AG10803 (cell line): ENCODE measurements at places on chromosomes 2 and 18.
A peak's percentile ranks its signal among the peaks of the same experiment; 100 is the strongest.

GRCh38 chr2:48530033-48530811, at the start of gene STON1:
Gene STON1 (plus strand): TSS chr2:48530154. CDS start chr2:48580634, 50,480 bp downstream.
- DNase-seq: peak; percentile 47

DNA sequence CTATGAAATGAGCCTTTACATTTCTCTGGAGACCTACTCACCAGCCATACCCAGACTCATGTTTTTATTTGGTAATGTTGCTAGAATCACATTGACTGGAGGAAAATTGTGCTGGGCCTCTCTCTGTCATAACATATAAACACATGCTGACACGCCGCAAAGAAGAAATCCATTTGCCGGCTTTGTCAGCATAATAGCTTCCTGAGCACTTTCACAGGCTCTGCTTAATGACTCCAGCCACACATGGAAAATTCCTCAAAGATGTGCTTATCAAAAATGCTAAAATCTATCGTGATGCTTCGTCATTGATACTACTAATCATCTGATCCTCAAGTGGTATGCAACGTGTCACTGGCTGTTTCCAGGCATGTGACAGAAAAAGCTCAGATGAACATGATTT, 63.1 kb downstream of the RND3 start:
- no peak for DNase-seq

GRCh38 chr2:231037731-231038482, 584 bp downstream of the C2orf72 start:
- DNase-seq: no peak

GRCh38 chr18:48324651-48325050, 84.5 kb downstream of the ZBTB7C start:
- DNase-seq: no peak

GRCh38 chr2:180456801-180457200, 449.7 kb upstream of the CWC22 start:
- DNase-seq: no peak

GRCh38 chr2:88230911-88231310, 60.8 kb downstream of the THNSL2 start:
- no peak for DNase-seq

DNA sequence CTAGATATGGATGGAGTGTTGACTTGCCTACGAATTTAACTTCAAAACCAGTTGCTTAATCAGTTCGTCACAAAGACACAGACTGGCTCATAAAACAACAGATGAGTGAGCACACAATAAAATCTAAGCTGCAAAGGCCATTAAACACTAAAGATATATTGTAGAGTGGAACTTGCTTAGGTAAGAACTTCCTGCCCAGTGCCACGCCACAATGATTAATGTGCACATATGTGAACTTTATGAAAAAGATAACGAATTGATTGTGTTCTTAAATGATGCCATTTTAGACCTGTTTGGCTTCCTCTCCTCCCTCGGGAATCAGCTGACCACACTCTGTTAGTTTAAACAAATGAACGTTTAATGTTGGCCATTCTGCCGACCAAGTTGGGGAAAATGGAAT, 2031.3 kb upstream of the CELF4 start:
- DNase-seq: no peak

GRCh38 chr18:57084331-57085271, 62.3 kb upstream of the BOD1L2 start:
- DNase-seq: no peak

- DNase-seq: no peak
These were observed 57.8 kb upstream of the HAAO start for GRCh38 chr2:42850016-42850805.

DNA sequence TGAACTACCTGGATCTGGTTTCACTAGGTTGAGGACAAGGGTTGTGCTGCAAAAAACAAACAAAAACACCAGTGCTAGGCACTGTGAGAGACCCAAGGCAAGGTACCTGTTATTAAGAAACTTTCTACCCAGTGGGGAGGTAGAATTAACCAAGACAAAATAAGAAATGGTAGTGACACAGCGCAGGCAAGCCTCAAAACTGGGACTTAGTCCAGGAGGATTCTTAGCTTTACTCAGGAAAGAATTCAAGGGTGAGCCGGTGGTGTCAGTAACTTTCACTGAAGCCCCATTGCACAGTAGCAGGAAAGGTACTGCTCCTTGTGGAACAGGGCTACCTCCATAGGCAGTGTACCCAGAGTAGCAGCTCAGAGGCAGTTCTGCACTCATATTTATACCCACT, 131.6 kb downstream of the SCG2 start:
- no peak for DNase-seq

GRCh38 chr2:174591740-174592139, 5.9 kb downstream of the WIPF1 start:
- no peak for DNase-seq

DNA sequence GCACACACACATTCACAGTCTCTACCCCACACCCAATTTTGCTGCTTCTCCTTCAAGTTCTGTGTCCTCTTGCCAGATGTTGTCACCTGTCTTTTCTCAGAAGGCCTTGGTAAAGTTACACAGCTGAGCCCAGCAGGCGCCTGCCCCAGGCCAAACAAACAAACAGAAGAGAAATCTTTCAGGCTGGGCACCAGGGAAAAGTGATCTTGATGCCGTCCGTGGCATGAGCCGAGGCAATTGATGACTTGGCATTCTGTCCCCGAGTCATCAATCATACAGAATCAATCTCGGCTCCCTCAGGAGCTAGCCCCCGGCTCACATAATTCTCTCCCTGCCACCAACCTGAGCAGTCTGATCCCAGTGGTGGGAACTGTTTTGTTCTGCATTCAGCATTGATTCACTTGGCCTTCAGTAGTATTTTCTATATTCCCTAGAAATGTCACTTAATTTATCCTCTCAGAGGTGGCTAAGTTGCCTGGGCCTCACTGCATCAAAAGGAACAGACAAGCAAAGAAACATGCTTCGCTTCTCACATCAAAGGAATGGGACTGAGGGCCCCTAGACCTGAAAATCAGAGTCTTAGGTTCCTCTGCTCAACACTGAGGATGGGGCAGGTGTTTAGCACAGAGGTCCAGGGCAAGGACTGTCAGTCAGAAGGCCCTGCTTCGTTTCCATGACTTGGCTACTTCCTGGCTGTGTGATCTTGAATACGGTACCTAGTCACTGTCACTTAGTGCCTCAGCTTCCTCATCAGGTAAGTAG, 278.8 kb upstream of the CELF4 start:
- no peak for DNase-seq

GRCh38 chr2:172927641-172928357, 147.8 kb upstream of the MAP3K20 start:
- DNase-seq: peak; percentile 65

GRCh38 chr2:233994151-233994550, 56.4 kb upstream of the SPP2 start:
- DNase-seq: no peak

DNA sequence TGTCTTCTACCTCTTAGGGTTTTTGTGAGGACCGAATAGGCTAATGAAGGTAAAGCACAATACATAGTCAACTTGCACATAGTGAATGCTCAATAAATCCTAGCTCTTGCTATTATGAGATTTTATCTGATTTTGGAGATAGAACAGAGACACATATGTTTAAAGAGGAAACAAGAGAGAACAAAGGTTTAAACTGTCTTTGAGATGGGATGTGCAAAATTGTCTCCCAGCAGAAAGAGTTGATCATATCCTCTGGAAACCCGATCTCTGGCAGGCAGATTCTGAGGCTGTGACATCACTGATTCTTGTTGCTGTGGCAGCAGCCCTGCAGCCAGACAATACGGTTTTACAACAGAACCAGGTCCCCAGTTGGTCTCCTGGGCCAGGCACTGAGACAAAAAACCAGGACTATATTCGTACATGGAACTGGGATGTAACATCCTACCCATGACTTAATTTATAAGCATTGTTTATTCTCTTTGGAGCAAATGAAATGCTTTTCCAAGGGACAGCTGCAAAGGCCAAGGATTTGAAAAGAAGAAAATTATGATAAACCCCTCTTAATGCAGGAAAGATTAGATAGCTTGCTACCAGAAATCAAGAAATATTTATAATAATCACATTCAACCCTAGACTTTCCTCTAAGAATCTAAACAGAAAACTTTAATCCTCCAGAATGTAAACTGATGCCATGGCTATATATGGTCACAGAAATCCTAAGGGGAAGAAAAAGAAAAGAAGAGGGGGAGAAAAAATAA, 80.2 kb downstream of the SLC8A1 start:
- DNase-seq: peak; percentile 87

DNA sequence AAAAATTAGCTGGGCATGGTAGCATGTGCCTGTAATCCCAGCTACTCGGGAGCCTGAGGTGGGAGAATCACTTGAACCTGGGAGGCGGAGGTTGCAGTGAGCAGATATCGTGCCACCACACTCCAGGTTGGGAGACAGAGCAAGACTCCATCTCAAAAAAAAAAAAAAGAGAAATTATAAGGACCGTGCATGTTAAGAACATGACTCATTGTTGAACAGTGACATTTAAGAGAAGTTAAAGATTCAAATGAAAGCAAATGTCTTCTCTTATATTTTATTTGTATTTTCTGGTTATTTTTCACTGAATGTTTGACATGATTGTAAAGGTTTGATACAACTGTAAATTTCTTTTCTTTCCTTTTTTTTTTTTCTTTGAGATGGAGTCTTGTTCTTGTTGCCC, 69.6 kb downstream of the APLF start:
- DNase-seq: no peak

GRCh38 chr2:158663796-158664195, 131.3 kb upstream of the DAPL1 start:
- DNase-seq: no peak

GRCh38 chr18:3245853-3246634, 1.6 kb upstream of the MYL12A start:
- peak; percentile 86 for DNase-seq

- peak; percentile 83 for DNase-seq
These were observed 59.5 kb downstream of the PUM2 start for GRCh38 chr2:20291106-20291564.

- DNase-seq: no peak
These were observed 34.1 kb upstream of the ANKRD62 start for GRCh38 chr18:12059334-12060181.

GRCh38 chr2:152434395-152435182, 99.6 kb downstream of the FMNL2 start:
- DNase-seq: no peak

DNA sequence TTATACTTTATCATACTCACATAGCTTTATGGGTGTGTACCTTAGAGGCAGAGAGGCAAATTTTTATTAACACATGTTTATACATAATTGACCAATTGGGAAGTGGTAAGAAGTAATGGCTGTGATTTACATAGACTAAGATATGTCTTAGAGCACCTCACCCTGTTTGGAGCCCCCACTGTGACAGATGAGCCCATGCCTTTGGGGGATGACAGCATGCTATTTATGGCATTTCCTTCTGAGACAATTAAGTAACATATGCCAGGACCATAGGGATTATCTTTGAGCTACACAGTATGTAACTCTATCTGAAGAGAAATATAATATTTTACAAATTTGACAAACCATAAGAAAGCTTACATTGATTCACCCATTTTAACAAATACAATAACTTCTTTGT, 1655.3 kb upstream of the ACVR2A start:
- DNase-seq: no peak

DNA sequence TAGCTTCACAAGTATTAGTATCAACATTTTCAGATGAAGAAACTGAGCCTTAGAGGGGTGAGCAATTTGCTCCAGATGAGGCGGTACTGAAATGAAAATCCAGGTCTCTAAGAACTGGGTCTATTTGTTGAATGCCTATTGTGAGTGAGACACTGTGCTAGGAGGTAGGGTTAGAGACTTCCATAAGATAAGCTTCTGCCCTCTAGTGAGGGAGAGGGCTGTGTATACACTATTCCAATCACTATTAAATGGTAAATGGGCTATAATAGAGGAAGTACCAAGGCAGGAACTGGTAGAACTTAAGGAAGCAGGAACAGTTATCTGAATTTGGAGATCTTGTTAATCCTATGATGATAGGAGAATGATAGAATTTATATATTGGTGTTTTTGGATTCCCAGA, 23.6 kb upstream of the GLS start:
- DNase-seq: no peak

DNA sequence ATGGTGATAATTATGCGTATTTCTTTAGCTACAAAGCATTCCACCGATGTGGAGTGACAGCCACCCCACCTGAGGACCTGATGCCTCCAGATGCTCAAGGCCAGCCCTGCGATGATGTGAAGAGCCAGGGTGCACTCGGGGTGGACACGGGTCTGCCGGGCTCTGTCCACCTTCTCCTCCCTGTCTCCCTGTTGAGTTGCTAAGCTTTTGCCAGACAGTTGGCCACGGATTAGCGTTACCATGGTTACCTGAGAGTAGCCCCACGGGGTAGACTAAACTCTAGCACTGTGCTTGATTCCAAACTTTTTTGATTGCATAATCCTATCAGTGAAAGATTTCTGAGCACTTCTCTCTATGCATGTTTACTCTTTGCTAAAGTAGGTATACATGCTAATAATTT, 86.2 kb downstream of the SMIM21 start:
- peak; percentile 4 for DNase-seq

DNA sequence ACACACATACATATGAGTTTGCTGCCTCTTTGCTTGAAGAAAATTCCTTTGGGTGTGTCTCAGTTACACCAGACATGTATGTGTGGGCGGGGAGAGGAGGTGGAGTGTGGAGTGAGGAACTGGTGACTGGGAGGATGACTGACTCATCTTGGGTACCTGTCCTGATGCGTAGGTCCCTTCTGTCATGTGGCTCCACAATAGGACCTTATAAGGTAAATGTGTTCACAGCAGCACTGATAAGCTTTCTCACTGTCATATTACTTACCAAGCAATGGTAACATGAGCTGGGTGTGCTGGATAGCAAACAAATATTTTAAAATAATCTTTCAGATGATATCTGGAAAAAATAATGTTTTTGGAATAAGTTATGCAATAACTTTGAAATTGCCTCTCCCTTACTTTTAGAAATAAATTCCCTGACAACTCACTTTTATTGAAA, 45.1 kb downstream of the SLC9A2 start:
- peak; percentile 3 for DNase-seq

DNA sequence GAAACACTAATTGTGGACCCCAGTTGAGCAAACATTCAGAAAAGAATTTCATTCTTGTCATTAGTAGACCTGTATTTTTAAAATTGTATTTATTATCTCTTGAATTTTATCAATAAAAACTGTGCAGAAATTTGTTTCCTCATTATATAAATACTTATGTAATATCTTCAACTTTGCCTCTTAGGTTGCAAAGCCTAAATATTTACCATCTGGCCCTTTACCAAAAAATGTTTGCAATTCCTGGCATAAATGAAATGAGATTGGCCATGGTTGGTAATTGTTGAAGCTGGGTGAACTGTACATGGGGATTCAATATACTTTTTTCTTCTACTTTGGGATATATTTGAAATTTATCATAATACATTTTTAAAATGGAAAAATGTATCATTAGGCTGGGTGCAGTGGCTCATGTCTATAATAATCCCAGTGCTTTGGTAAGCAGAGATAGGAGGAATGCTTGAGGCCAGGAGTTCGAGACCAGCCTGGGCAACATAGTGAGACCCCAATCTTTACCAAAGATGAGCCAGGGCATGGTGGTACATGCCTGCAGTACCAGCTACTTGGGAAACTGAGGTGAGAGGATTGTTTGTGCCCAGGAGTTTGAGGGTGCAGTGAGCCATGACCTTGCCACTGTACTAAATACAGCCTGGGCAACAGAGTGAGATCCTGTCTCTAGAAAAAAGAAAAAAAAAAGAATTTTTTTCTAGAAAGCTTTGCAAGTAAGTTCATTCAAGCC, 89.0 kb downstream of the SLC66A3 start:
- no peak for DNase-seq
